EH (cell line): ENCODE measurements at places on chromosomes 6 and 20.

GRCh38 chr6:125793863-125794262 is 3.1 kb downstream of the NCOA7 start:
- DNase-seq, result no peak

GRCh38 chr6:158848490-158848895 is 29.3 kb upstream of the EZR start:
- no peak for DNase-seq

- DNase-seq, result no peak
These were observed 78.4 kb downstream of the ZFAND3 start for GRCh38 chr6:37897818-37898515.

GRCh38 chr6:157335829-157336228 is 12.5 kb upstream of the TMEM242 start:
- peak; percentile 34 for DNase-seq

DNA sequence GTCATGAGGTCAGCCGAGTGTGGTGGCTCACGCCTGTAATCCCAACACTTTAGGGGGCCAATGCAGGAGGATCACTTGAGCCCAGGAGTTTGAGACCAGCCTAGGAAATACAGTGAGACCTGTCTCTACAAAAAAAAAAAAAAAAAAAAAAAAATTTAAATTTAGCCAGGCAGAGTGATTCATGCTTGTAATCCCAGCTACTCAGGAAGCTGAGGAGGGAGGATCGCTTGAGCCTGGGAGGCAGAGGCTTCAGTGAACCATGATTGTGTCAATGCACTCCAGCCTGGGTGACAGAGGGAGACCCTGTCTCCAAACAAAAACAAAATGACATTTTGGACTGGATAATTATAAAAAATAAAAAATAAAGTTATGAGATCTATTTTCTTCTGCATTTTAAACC is 56.2 kb downstream of the ADGRF1 start:
- DNase-seq, result peak; percentile 66

DNA sequence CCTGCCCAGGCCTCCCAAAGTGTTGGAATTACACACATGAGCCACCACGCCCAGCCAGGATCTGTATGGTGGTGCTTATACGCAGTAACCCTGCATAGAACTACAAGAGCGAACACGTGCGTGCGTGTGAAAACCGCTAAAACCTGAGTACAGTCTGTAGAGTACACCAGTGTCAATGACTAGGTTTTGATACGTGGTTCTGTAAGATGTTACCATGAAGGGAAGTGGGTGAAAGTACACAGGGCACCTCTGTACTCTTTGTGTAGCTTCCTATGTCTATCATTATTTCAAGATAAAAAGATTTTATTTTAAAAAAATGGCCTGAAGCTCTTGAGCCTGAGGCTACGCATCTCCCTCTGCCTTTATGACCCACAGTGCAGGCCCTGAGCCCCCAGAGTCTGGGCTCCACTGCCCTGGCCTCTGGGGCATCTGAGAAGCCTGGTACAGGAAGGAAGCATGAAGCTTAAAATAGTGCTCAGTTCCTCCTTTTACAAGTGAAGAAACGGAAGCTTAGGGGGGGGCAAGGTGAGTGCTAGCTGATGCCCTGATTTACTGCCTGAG is 21.6 kb downstream of the LY86 start:
- no peak for DNase-seq

- no peak for DNase-seq
These were observed 4.1 kb upstream of the CEP250 start for GRCh38 chr20:35451295-35451694.

DNA sequence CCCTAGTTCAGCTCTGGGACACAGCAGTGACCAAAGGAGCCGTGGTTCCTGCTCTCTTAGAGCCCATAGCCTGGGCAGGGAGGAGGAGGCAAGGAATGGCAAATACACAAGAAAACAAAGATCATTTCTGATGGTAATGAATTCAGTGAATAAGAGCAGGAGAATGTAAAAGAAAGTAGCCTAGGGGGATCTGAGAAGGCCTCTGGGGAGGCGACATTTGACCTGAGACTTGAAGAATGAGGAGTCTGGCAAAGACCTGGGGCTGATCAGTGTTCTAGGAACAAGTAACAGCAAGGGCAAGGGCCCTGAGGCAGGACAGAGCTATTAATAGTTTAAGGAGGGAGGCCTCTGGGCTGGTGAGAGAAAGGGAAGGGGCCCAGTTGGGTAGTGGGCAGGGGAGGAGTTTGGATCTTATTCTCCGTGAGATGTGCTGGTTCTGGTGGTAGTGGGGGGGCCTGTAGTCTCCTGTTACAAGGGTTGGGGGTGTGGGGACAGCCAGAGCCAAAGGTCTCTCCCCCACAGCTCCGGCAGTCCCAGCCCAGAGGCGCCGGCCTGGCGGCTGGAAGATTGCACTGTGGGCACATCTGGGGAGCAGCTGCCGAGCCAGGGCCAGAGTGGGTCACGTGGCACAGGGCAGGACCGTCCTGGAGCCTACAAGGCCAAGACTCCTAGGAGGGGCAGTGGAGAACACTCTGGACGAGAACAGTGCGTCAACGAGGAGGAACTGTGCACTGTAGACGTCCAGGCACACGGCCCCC is 9.3 kb upstream of the ID1 start:
- DNase-seq, result peak; percentile 98

DNA sequence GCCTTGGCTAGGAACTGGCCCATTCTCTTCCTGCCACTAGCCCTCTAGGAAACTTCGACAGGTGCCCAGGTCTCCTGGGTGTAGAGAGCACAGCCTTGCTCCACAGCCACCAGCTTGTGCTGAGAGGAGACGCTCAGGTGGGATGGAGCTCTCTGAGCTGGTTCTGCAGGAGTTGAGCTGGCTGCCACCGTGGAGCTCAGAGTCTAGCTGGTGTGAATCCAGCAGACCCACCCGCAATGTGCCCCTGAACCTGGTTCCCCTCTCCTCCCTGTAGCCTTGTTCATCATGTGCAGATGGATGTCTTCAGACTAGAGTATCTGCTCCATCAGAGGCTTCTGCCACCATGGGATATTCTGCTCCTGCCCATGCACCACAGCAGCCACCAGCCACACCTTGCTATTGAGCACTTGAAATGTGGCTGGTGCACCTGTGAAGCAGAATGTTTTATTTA is 222.5 kb downstream of the SYNDIG1 start:
- DNase-seq, result no peak

- peak; percentile 26 for DNase-seq
These were observed 16.1 kb downstream of the TXNDC5 start for GRCh38 chr6:7894262-7895124.

DNA sequence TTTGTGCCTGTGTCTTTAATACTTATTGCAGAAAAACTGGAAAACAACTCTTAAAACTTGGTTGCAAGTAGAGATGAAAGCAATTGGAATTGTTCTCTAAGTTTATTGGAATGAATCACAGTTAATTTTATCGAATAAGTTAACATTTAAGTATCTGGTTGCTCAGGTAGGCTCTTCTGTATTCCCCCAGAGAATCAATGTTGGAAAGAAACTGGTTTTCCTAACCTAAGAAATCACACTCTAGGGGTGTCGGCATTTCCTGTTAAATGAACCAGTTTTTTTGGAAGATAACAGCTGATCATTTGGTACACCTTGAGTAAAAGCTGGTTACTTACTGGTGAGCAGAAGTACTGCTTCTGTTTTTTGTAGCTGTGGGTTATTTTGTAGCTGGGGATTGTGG is 5.2 kb downstream of the TFAP2C start:
- DNase-seq, result peak; percentile 19

GRCh38 chr20:46789339-46790028 is 80.0 kb downstream of the SLC2A10 start:
- no peak for DNase-seq

GRCh38 chr20:46592580-46593362 is 42.3 kb upstream of the OCSTAMP start:
- peak; percentile 6 for DNase-seq
